ENCODE measurements at places on chromosomes 3 and 15.

GRCh38 chr15:48427479-48427878 lies 96.2 kb downstream of the DUT start:
- DNase-seq, result no peak

DNA sequence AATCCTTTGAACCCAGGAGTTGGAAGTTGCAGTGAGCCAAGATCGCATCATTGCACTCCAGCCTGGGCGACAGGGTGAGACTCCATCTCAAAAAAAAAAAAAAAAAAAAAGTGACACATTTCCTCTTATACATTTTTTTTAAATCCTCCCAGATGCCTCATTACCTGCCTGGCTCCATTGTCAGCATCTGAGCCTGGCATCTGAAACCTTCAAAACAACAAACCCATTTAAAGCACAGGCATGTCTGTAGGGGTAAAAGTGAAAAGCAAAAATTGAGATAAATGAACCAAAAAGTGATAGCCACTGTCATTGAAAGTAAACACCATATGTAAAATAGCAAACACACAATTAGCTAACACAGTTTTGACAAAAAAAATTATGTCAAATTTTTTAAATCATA lies 38.6 kb downstream of the OSBPL10 start:
- DNase-seq, result no peak

- no peak for DNase-seq
Measured at GRCh38 chr3:125154800-125155269, 57.7 kb downstream of the SLC12A8 start.

DNA sequence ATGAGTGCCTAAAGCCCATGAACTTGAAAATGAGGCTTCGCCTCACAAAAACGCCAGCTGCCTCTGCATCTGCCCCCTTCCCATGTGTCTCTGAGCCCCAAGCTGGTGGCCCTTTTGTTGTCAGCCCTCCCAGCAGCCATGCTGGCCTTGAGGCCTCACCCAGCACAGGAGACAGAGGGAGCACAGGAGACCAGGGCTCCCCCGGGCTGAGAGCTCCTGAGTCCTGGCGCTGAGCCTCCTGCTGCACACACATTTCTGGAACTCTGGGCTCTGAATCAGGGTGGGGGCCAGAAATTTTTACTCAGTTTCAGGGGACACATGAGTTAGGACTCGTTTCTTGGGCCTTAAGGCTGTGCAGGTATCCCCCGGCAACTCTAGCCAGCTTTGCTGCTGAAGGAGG lies 56.4 kb upstream of the ACAD9 start:
- DNase-seq, result no peak

DNA sequence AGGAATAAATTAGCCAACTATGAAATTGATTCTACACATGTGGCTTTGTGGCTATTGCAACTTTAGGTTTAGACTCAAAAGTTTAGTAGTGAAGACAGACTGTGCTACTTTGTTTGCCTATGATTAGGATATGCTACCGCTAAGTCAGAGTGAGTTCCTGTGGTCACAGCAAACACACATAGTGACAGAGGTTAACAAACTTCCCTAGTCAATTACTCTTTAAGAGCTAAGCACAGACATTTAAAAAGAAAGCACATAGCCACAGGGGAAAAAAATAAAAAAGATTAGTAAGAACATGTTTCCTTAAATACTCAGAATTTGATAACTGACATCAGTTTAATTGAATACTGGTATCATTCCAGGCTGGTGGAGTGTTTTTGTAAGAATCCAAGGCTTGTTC lies 207.1 kb downstream of the GBE1 start:
- DNase-seq, result no peak

DNA sequence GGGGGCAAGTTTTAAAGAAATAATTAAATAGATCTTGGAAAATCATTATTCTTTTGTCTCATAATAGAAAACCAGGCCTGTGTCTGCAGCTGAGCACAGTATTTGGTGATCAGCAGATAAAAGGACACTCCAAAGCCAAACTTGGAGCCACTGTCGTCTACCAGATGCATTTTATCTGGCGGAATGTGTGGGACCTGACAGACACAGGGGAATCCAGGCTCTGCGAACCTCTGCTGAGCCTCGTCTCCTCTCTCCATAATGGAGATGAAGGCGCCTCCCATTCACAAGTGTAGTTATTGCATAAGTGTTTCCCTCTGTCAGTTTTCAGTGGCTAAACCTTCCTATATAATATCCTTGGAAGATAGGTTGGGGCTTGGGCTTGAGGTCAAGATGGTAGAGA lies 42.1 kb downstream of the EEFSEC start:
- no peak for DNase-seq

GRCh38 chr3:8286086-8286485 lies 215.5 kb upstream of the LMCD1 start:
- DNase-seq, result no peak

DNA sequence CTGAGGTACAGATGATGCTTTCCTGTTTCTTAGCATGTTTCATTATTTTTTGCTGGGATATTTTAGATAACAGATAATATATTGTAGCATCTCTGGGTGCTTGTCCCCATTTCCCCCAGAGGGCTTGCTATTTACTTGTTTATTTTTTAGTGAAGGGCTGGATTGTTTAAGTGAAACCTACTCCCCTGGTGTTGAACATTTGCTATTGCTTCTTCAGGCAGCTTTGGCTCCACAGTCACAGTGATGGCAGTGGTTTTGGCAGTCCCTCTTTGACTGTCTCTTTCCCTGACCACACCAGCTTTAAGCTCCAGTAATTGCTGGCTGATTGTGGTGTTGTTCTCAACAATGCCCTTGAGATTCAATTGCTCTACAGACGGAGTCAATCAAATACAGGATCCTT lies 128.9 kb downstream of the KLF13 start:
- no peak for DNase-seq

DNA sequence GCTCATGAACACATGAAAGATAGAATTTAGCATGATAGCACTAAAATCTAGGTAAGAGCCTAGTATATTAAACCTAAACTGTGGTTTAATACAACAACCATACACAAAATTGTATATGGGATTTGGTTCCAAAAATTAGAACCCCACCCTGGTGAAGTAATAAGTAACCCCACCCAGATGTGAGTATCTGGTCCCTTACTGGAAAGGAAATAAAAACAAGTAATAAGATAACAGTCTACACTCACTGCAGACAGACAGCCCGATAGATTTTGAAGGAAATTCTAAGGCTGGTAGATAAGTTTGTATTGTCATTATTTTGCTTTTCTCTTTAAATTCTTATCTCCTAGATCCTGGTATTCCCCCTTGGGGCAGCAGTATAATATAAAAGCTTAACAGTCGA lies 184.9 kb downstream of the ZBTB20 start:
- no peak for DNase-seq

DNA sequence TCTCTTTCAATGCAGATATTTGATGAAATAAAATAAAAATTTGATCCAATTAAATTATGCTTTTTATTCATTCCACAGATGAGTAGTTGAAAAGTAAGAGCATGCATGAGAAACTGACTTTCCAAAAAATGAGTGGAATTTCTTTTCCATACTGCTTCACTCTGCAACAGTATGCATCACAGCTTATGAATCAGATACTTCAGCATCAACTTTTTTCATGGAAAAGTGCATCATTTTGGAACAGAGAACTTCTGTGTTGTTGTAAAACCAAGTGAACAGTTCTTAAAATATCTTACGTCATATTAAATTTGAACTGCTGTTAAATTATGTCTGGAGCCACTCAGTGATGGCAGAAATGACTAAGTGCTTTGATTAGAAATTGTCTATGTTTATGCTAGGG lies 16.7 kb upstream of the SLC7A14 start:
- no peak for DNase-seq

- DNase-seq, result no peak
Measured at GRCh38 chr15:60534546-60534945, 55.6 kb upstream of the ICE2 start.

GRCh38 chr3:15797642-15798303 lies at the start of gene ANKRD28:
Gene ANKRD28 (minus strand): TSS chr3:15797979. CDS start chr3:15796521, 1,458 bp downstream.
- peak; percentile 31 for DNase-seq

DNA sequence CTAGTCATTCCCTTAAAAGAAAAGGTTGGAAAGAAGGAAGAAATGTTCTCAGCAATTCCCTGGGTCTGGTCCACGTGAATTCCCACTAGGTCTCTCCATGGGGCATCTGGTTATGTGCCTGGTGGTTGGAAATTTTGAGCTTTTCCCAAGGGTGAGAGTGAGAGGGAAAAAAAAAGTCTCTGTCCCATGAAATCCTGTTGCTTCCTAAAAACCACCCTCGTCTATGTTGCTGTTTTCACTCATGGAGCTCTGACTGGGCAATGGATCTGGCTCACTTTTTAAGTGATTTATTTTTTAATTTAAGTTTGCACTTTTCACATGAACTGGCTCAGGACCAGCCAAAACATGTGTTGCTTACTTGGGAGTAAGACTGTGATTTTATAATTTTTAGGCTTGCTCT lies 190.1 kb downstream of the CHST2 start:
- no peak for DNase-seq

GRCh38 chr3:125203731-125204130 lies 8.8 kb downstream of the SLC12A8 start:
- no peak for DNase-seq

- no peak for DNase-seq
Measured at GRCh38 chr15:78878356-78878755, 5.7 kb downstream of the MORF4L1 start.

GRCh38 chr3:40262331-40262730 lies 47.2 kb upstream of the EIF1B start:
- no peak for DNase-seq

GRCh38 chr3:61848885-61849284 lies 287.5 kb downstream of the PTPRG start:
- no peak for DNase-seq

- no peak for DNase-seq
Measured at GRCh38 chr15:23645371-23646164, 2.1 kb downstream of the MAGEL2 start.

- no peak for DNase-seq
Measured at GRCh38 chr3:158314426-158315357, 204.8 kb downstream of the RSRC1 start.

GRCh38 chr3:129758306-129758705 lies 135.2 kb downstream of the TMCC1 start:
- DNase-seq, result no peak

DNA sequence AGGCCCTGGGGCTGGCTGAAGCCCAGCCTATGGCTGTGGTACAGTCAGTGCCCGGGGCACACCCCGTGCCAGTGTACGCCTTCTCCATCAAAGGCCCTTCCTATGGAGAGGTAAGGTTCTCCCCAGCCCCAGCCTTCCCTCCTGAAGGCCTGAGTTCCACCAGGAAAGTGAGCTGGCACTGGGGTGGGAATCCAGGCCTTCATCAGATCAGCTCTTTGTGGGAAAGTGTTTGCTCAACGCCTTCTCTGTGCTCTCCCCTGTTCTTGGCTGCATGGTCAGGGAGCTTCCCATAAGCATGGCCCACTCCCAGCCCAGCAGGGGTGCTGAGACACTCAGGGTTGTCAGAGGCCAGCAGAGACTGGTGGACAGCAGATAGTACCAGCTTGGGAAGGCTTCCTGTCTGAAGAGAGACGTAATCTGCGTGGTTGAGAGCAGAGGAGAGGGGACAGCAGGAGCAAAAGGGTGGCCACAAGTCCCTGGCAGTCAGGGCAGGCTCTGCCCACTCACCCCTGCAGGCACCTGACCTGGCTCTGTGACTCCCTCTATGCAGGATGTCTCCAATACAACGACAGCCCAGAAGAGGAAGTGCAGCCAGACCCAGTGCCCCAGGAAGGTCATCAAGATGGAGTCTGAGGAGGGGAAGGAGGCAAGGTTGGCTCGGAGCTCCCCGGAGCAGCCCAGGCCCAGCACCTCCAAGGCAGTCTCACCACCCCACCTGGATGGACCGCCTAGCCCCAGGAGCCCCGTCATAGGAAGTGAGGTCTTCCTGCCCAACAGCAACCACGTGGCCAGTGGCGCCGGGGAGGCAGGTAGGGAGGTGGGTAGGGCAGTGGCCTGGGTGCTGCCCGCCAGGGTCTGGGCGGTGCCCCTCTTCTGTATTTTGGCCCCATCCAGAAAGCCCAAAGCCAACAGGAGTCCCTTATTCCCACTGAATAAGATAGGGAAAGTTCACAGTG lies 38.4 kb downstream of the PML start:
- no peak for DNase-seq

DNA sequence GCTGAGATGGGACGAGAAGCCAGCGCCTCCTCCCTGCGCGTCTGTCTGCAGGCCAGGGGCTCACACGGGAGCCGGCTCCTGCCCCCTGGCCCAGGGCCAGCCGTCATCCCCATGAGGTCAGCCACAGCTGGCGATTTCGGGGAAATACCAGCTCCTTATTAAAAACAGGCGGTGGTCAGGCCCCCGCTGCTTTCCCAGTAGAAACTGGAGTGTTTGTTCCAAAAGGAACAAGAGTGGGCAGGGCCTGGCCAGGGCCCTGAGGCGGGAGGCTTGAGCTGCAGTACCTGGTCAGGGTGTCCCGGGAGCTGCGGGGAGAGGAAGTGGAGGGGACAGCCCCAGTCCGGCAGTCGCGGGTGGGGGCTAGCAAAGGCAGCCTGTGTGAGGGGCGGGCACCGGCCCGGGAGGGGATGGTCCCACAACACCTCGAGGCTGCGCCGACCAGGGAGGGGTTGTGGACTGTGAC lies 17.8 kb downstream of the MYL3 start:
- no peak for DNase-seq

GRCh38 chr3:38084334-38085310 lies 45.6 kb downstream of the DLEC1 start:
- no peak for DNase-seq

- no peak for DNase-seq
Measured at GRCh38 chr3:51539291-51539941, 897 bp downstream of the RAD54L2 start.

GRCh38 chr3:183513046-183513706 lies 42.3 kb downstream of the KLHL6 start:
- DNase-seq, result no peak

DNA sequence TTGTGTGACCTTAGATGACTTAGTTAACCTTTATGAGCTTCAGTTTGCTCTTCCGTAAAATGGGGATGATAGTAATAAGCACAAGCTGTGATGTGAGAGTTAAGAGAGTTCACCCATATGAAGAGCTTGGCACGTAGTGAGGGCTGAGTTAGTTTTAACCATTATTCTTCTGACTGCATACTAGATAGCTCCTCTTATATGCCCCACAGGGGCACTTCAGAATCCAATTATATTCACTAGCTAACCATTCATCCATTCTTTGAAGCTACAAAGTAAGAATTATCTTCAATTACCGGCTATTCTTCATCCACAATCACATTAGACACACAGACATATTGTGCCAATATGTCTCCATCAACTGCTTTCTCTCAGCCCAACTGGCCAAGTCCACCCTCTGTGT lies 159.0 kb upstream of the STT3B start:
- no peak for DNase-seq

GRCh38 chr3:184168363-184169120 lies 6.1 kb upstream of the AP2M1 start:
- DNase-seq, result no peak

GRCh38 chr3:176919836-176920765 lies 277.2 kb downstream of the TBL1XR1 start:
- no peak for DNase-seq

GRCh38 chr15:82812994-82813393 lies 3.6 kb downstream of the WHAMM start:
- DNase-seq, result no peak
